ENCODE measurements at places on chromosomes 3 and 15. TPM values are rescaled to one million over a fixed set of nuclear protein-coding genes. Genes with fewer than 3 reads are reported as not detected.

Gene SLC22A14
- 0.22 TPM for total RNA-seq

DNA sequence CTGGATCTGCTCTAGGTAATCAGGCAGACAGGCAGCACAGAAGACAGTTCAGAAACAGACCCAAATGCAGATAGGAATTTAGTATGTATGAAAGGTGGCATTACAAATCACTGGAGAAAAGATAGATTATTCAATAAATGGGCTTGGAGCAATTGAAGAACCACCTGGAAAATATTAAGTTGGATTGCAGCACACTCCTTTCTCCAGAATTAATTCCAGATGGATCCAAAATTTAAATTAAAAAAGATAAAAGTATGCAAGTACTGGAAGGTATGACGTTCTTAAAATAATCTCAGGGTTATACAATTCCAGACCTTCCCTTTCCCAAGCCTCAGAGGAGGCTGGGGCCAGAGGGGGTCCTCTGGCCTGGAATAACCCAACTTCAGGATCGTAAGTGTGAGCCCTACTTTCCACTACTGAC is 32.5 kb downstream of the HRH1 start:
- H3K4me1 ChIP-seq = no peaks in the 10 kb centered on the region
- H3K4me3 ChIP-seq = no peak overlapping the region
- H3K27me3 ChIP-seq = peaks cover 17% of the 10 kb centered on the region
- DNase-seq = no peak
- H3K27ac ChIP-seq = no peak overlapping the region

DNA sequence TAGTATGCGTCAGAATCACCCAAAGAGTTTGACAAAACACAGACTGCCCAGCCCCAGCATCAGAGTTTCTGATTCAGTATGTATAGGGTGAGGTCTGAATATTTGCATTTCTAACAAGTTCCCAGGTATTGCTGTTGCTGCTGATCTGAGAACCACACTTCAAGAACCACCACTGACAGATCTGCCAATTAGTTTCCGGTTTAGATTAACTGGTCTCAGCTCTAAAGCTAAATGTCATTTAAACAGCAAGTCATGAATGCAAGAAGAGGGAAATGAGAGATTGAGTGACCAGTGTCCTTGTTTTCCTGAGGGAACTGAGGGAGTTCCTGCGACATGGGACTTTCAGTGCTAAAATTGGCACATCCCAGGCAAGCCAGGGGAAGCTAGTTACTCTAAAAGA is 305.0 kb downstream of the ZNF385D start:
- no peaks in the 10 kb centered on the region for H3K27me3 ChIP-seq
- H3K4me3 ChIP-seq = no peak overlapping the region
- no peak overlapping the region for H3K27ac ChIP-seq
- DNase-seq = no peak

DNA sequence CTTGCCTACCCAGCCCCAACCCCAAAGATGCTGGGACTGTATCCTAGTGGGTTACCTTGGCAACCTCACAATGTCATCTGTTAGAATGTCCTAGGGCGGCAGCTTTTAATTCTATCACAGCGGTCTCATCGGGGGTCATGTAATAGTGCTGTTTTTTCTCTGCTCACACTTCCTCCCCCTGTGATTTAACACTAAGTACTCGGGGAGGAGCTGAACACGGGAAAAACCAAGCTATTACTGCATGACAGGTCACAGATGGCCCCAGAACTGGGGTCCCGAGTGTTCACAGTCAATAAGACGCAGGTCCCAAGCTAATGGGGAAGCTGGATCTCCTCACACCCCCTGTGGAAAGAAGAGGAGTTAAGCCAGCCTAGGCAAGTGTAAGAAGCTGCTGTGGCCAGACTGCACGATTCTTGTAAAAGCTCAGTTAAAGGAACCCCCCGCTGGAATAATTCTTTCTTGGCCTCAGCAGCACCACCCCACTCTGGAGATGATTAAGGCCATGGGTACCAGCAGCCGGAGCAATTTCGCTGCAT is 2.5 kb upstream of the RFTN1 start:
- no peaks in the 10 kb centered on the region for H3K27me3 ChIP-seq
- H3K27ac ChIP-seq = peak overlapping the region; percentile 89
- peak overlapping the region; percentile 59 for H3K4me3 ChIP-seq
- peaks cover 53% of the 10 kb centered on the region for H3K4me1 ChIP-seq

DNA sequence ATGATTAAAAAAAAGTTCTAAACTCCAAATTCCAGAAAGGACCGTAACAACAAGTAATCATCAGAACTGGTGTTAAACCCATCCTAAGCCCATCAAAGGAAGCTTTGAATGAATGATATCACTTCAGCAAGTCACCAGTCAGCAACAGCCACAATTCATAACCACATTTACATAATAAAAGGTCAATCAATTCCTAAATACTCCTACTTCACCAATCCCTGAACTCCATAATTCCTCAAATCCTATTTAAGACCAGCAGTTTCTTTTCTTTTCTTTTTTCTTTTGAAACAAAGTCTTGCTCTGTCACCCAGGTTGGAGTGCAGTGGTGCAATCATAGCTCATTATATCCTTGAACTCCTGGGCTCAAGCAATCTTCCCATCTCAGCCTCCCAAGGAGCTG is 40.5 kb downstream of the TTBK2 start:
- H3K27ac ChIP-seq = no peak overlapping the region
- DNase-seq = no peak
- H3K27me3 ChIP-seq = no peaks in the 10 kb centered on the region
- H3K4me1 ChIP-seq = peaks cover 2% of the 10 kb centered on the region

Gene DLEC1
- 3.7 TPM for total RNA-seq

- peaks cover 8% of the 10 kb centered on the region for H3K4me1 ChIP-seq
- H3K4me3 ChIP-seq = no peak overlapping the region
- peaks cover 38% of the 10 kb centered on the region for H3K27me3 ChIP-seq
- no peak overlapping the region for H3K27ac ChIP-seq
- DNase-seq = no peak
- H3K36me3 ChIP-seq = no peaks in the 10 kb centered on the region
These were observed 14.0 kb upstream of the TMEM212 start for GRCh38 chr3:171828902-171829770.

- H3K4me3 ChIP-seq = no peak overlapping the region
- DNase-seq = no peak
- H3K36me3 ChIP-seq = no peaks in the 10 kb centered on the region
- no peaks in the 10 kb centered on the region for H3K4me1 ChIP-seq
These were observed 9.2 kb downstream of the FRMD4B start for GRCh38 chr3:69376731-69377130.

Gene PPCDC
- total RNA-seq = 16.0 TPM

Gene ITIH1
- not detected for total RNA-seq

DNA sequence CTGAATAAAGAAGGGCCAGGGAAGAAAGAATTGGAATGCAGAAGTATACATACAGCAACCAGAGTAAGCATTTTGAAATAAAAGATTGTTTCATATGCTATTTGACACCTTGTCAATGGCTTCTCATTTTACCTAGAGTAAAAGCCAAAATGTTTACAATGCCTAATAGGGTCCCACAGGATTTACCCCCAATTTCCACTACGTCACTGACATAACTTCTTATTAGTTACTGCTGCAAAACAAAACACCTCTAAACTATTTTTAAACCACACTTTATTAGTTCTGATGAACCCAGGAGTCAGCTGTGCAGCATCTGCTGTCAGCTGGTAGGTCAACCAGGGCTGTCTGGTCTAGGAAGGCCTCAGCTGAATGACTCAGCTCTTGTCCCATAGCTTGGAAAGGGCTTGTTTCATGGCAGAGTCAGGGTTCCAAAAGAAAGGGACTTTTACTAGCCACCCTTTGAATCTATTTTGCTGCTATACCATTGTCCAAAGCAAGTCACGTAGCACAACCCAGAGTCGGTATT is 945.1 kb downstream of the EPHA3 start:
- no peaks in the 10 kb centered on the region for H3K27me3 ChIP-seq
- H3K4me1 ChIP-seq = no peaks in the 10 kb centered on the region
- H3K4me3 ChIP-seq = no peak overlapping the region
- H3K36me3 ChIP-seq = no peaks in the 10 kb centered on the region
- DNase-seq = no peak

GRCh38 chr3:175940881-175941280 is 1081.7 kb downstream of the NAALADL2 start:
- H3K4me1 ChIP-seq = no peaks in the 10 kb centered on the region
- DNase-seq = no peak
- H3K27ac ChIP-seq = no peak overlapping the region
- no peak overlapping the region for H3K4me3 ChIP-seq
- no peaks in the 10 kb centered on the region for H3K27me3 ChIP-seq

Gene SLC6A11
- not detected for total RNA-seq

DNA sequence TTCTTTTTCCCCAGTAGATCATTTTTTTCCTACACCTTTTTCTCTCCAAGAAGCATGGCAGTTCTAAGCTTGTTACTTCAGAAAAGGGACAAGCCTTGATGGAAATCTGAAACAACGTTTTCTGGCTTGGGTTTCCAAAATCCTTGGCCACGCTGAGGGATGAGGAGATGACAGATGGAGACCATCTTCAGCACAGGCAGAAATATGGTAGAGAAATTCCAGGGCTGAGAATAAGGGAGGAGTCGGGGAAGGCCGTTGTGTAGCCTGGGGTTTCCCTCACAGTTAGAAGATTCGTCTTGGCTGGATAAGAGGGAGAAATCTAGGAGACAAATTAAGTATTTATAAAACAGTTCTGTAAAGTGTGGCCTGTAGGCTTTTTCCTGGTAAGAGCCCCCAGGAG is 33.9 kb upstream of the STT3B start:
- H3K4me3 ChIP-seq = no peak overlapping the region
- no peaks in the 10 kb centered on the region for H3K4me1 ChIP-seq
- H3K27ac ChIP-seq = no peak overlapping the region
- no peaks in the 10 kb centered on the region for H3K27me3 ChIP-seq
- no peaks in the 10 kb centered on the region for H3K36me3 ChIP-seq

- peak; percentile 22 for DNase-seq
- no peaks in the 10 kb centered on the region for H3K27me3 ChIP-seq
- no peaks in the 10 kb centered on the region for H3K4me1 ChIP-seq
- H3K27ac ChIP-seq = no peak overlapping the region
- no peaks in the 10 kb centered on the region for H3K36me3 ChIP-seq
- H3K4me3 ChIP-seq = no peak overlapping the region
These were observed 39.9 kb downstream of the FEM1B start for GRCh38 chr15:68317281-68318007.

- peaks cover 10% of the 10 kb centered on the region for H3K4me1 ChIP-seq
- H3K27ac ChIP-seq = no peak overlapping the region
- H3K36me3 ChIP-seq = no peaks in the 10 kb centered on the region
- no peak for DNase-seq
- no peak overlapping the region for H3K4me3 ChIP-seq
These were observed 225.4 kb downstream of the CTNNB1 start for GRCh38 chr3:41424543-41425300.

- no peaks in the 10 kb centered on the region for H3K36me3 ChIP-seq
- no peak overlapping the region for H3K27ac ChIP-seq
- no peak overlapping the region for H3K4me3 ChIP-seq
- H3K27me3 ChIP-seq = peaks cover 6% of the 10 kb centered on the region
These were observed 266.6 kb upstream of the CTDSPL start for GRCh38 chr3:37594873-37595783.

Gene LMCD1
- 0.69 TPM for total RNA-seq

Gene ARHGAP31
- 1.7 TPM for total RNA-seq

Gene IL20RB
- 1.3 TPM for total RNA-seq

Gene STXBP5L
- not detected for total RNA-seq

Gene HEG1
- total RNA-seq = 49.1 TPM

Gene WDR49
- total RNA-seq = not detected

DNA sequence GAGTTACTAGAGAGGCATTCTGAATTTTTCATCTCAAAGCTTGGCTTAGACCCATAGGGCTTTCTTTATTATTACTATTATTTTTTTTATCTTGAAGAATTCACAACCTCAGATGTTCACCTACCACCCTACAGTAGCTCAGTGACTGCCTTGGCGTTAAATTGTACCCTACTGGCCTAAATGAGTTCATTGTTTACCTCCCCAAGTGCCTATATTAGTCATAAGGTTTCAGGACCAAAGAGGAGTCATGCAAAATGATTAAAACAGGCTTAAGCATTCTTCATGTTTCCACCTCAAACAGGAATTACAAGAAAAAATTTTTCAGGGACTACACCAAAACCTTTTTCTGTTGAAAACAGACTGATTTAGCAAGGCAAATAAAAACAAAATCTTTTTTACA is 751.5 kb downstream of the SQOR start:
- no peak overlapping the region for H3K4me3 ChIP-seq
- H3K4me1 ChIP-seq = no peaks in the 10 kb centered on the region
- no peaks in the 10 kb centered on the region for H3K36me3 ChIP-seq

DNA sequence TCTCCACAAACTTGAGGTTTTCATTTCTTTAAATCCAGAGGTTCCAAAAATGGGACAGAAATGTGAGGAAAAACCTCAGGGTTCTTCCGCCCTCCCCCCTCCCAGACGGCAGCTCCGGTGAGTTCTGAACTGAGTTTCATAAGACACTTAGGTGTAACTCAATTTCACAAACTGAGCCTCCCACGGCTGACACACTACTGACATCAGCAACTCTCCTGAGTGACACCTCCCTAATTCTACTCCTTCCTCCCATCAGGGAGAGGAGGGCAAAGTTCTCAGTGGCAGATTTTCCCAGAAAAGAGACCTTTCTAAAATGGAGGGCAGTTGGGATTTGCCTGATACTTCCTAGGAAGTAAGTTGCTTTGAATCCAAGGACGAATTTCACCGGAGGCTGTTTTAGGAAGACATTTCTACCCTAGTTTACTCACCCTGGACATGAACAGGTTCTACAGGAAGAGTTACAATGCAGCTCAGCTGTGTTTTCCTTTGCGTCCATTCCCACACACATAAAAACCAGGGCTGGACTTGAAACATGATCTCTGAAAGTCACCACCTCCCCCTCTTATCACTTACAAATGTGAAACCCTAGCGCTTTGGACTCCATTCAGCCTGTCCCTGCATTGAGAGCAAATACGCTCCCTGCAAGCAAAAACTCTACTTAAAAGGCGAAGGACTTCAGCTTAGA is 78.1 kb upstream of the LMOD3 start:
- DNase-seq = no peak
- peak overlapping the region; percentile 86 for H3K4me3 ChIP-seq
- H3K27ac ChIP-seq = peak overlapping the region; percentile 90
- peaks cover 59% of the 10 kb centered on the region for H3K4me1 ChIP-seq
- no peaks in the 10 kb centered on the region for H3K27me3 ChIP-seq

Gene SLC38A3
- not detected for total RNA-seq

- no peaks in the 10 kb centered on the region for H3K4me1 ChIP-seq
- H3K36me3 ChIP-seq = no peaks in the 10 kb centered on the region
- peaks cover 8% of the 10 kb centered on the region for H3K27me3 ChIP-seq
- DNase-seq = no peak
- H3K27ac ChIP-seq = no peak overlapping the region
- no peak overlapping the region for H3K4me3 ChIP-seq
These were observed 269.4 kb upstream of the ROPN1 start for GRCh38 chr3:124261306-124261705.

- H3K36me3 ChIP-seq = no peaks in the 10 kb centered on the region
- H3K27ac ChIP-seq = no peak overlapping the region
- no peak overlapping the region for H3K4me3 ChIP-seq
- no peak for DNase-seq
These were observed 273.8 kb upstream of the RGMA start for GRCh38 chr15:93362821-93363220.

DNA sequence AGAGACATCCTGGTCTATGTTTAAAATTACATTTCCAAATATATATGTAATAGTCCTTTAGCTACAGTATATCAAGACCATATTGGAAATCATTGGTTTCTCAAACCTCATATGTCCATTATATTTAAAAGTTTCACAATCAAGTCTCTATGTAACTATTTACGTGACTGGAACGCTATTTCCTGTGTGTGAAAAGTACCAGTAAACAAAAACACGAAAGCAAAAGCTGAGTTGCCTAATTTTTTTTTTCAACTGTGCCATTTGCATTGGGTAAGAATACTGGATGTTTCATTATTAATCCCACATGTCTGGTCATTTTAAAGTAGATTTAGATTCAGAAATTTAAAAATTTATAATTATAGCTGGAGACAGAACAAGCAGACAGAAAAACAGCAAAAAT is 381.4 kb downstream of the TBC1D5 start:
- no peak for DNase-seq
- H3K27ac ChIP-seq = no peak overlapping the region
- H3K36me3 ChIP-seq = peaks cover 8% of the 10 kb centered on the region
- no peaks in the 10 kb centered on the region for H3K27me3 ChIP-seq
